ENCODE measurements at places on chromosomes 6 and 20. TPM values are rescaled to one million over a fixed set of nuclear protein-coding genes. Genes with fewer than 3 reads are reported as not detected.

- H3K36me3 ChIP-seq = no peaks in the 10 kb centered on the region
- H3K4me3 ChIP-seq = peak overlapping the region; percentile 97
- peak; percentile 40 for DNase-seq
- H3K4me1 ChIP-seq = peaks cover 50% of the 10 kb centered on the region
- no peaks in the 10 kb centered on the region for H3K27me3 ChIP-seq
These were observed 563 bp downstream of the MGME1 start for GRCh38 chr20:17969278-17969883.

DNA sequence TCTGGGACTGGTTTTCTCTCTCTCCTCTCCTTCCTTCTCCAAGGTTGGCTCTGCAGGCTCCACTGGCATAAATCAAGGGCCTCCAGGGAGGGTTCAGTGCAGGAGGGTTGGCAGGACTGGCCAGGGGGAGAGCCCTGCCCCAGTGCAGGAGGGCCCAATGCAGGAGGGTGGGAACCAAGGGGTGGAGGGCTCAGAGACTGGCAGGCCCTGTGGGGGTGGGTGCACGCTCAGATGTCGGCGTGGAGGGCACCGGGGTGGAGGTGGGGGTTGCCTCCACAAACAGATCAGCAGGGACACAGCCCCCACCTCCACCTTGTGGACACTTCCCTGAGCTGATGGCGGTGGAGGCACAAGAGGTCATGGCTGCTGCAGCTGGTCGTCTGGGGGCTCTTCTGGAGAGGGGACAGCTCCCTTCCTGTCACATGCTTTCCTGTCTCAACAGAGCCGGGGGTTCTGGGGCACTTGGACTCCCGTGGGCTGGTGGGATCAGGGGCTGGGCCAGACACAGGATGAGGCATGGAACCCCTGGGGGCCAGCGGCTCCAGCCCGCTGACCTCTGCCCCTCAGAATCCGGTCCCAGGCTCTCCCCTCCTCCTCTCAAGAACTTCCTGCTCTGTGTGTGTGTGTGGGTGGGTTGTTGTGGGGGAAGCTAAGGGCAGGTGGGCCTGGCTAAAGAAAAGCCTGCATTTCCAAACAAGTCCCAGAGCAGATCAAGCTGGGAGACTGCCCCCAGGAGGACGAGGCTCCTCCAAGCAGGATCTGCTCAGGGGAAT is 2.7 kb upstream of the ABHD16B start:
- H3K4me3 ChIP-seq = no peak overlapping the region
- peaks cover 18% of the 10 kb centered on the region for H3K4me1 ChIP-seq
- H3K27me3 ChIP-seq = peaks cover 38% of the 10 kb centered on the region

DNA sequence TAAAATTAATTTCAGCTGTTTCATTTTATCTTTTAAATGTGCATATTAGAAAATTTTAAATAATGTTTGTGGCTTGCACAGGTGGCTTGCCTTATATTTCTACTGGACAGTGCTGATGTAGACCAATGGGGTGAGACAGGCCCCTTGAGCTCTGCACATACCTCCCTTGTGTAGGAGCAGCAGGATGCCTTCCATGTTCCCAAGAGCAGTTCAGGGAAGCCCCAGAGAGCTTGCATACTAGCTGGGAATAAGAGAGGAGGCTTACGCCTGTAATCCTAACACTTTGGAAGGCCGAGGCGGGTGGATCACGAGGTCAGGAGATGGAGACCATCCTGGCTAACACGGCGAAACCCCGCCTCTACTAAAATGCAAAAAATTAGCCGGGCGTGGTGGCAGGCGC is 61.4 kb downstream of the RFPL4B start:
- H3K36me3 ChIP-seq = no peaks in the 10 kb centered on the region
- H3K27ac ChIP-seq = no peak overlapping the region
- H3K27me3 ChIP-seq = no peaks in the 10 kb centered on the region
- DNase-seq = no peak
- H3K4me3 ChIP-seq = no peak overlapping the region

DNA sequence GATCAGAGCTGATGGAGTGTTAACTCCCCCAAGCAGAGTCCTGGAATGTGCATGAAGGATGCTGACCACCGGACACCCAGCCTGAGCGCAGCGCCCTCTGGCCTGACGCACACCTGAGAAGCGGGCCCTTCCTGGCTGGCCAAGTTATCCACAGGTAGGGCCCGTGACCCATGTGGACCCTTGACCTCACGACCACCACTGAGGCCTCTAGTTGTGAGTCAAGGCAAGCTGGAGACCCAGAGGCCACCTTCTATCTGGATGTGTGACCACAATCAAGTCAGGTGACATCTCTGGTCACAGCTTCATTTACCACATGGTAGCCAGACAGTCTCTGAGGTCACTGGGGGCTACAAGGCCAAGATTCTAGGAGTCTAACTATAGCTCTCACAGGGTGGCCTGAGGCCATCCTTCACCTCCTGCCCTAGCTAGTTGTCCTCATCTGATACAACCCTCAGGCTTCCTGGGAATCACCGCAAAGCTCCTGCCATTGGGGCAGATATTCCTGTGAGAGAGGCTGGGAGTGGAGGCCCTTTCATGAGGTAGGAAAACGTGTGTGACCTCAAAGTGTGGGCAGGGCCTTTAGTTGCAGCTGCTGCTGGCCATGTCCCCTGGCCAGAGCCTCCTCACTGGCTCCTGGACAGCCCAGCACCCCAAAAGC is 53.1 kb downstream of the DSTN start:
- no peak overlapping the region for H3K27ac ChIP-seq
- H3K36me3 ChIP-seq = peaks cover 84% of the 10 kb centered on the region
- no peak overlapping the region for H3K4me3 ChIP-seq
- H3K4me1 ChIP-seq = no peaks in the 10 kb centered on the region
- H3K27me3 ChIP-seq = no peaks in the 10 kb centered on the region
- DNase-seq = no peak

DNA sequence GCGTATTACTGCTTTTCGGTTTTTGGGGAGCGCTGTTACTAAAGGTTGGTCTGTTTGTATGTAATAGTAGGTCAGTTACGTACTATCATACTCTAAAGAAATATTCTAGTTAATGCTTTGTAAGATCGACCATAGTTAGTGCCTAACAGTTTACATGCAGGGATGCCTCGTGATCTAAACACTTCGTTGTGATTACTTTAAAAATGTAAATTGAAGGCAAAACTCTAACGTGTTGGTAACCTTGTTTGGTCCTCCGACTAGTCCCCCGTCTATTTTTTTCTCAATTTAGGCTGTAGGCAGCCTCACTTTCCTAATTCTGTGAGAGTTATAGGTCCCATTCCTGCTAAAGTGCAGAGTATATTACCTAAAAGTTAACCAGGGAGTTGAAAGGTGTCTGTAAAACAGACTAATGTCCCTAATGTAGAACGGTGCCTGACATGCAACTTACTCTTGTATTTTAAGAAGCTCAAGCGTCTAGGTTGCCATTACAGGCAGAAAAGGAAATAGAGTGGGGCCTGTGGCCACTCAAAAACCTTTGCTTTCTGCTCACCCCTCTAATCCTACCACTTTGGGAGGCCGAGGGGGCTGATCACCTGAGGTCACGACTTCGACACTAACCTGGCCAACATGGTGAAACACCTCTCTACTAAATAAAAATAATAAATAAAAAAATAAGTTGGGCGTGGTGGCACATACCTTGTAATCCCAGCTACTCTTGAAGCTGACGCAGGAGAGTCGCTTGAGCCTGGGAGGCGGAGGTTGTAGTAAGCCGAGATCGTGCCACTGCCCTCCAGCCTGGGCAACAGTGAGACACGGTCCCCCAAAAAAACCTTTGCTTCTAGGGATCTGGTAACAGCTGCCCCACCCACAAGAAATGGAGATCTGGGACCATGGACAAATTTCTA is 37.8 kb downstream of the HFE start:
- H3K27me3 ChIP-seq = no peaks in the 10 kb centered on the region
- H3K27ac ChIP-seq = peak overlapping the region; percentile 97
- H3K4me1 ChIP-seq = peaks cover 37% of the 10 kb centered on the region
- peaks cover 5% of the 10 kb centered on the region for H3K36me3 ChIP-seq
- no peak for DNase-seq
- H3K4me3 ChIP-seq = peak overlapping the region; percentile 87

DNA sequence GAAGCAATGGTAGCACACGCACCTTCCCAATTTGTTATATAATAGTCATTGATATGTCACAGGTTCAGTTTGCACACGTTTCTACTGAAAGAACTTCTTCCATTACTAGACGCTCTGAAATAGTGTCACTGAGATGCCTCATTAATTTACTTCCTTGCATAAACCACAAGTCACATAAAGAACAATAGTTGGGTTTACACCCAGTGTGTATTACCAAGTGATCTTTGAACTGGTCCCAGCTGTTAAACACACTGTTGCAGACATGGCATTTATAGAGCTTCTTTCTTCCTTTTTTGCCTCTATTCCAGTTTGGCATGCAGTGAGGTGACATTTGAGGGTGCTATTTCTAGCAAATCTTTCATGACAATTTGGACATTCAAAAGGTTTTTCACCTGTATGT is 245.3 kb downstream of the EPM2A start:
- H3K4me3 ChIP-seq = no peak overlapping the region
- H3K27ac ChIP-seq = no peak overlapping the region
- DNase-seq = no peak
- H3K27me3 ChIP-seq = no peaks in the 10 kb centered on the region
- H3K36me3 ChIP-seq = no peaks in the 10 kb centered on the region
- no peaks in the 10 kb centered on the region for H3K4me1 ChIP-seq

DNA sequence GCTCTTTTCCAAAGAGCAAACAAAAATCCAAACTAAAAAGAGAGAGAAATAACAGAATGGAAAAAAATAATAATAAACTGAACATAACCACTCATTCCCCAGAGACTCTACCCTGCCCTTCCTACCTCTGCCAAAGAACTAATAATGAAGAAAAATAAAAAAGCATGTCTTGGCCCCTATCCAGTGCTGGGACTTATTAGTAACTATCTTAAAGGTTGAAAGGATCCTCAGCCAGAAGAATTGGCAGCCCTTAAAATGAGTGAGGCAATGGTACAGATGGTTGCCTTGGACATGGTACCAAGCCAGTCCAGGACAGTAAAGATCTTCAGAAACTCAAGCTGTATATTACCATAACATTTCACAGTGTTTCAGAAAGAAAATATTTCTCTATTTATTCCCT is 279.3 kb downstream of the HACE1 start:
- H3K27me3 ChIP-seq = no peaks in the 10 kb centered on the region
- H3K27ac ChIP-seq = no peak overlapping the region
- DNase-seq = no peak
- no peaks in the 10 kb centered on the region for H3K4me1 ChIP-seq
- no peak overlapping the region for H3K4me3 ChIP-seq
- H3K36me3 ChIP-seq = no peaks in the 10 kb centered on the region

- no peaks in the 10 kb centered on the region for H3K27me3 ChIP-seq
- no peak overlapping the region for H3K27ac ChIP-seq
- H3K4me1 ChIP-seq = peaks cover 24% of the 10 kb centered on the region
- no peak overlapping the region for H3K4me3 ChIP-seq
- DNase-seq = no peak
- H3K36me3 ChIP-seq = peaks cover 53% of the 10 kb centered on the region
These were observed 42.3 kb downstream of the MOCS1 start for GRCh38 chr6:39891976-39892375.

DNA sequence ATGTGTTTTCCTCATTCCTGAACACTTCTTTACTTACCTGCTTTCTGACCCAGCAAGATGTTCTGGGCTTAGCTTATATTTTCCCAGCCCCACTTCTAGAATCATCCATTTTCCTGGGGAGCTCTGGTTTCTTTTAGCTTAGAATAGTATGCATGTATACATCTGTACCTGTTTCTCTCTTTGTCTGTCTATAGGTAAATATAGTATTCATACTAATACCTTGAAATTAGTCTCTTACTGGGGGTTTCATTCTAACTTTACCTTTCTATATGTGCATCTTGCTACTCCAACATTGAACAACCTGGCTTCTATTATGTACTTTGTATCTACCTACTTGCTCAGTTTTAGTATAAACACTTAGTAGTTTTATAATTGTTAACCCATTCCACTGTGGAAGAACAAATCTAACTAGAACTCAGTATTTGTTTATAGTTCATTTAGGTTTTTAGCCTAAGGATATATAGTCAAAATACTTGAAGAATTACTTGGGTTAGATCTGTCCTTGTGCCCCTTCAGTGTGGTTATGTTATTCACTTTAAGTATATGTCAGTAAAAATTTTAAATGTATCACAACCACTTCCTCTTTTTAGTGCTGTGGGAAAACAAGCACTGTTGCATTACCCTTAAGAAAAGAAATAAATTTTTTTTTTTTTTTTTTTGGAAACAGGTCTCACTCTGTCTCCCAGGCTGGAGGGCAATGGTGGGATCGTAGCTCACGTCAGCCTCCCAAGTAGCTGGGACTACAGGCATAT is 54.0 kb downstream of the ASXL1 start:
- no peaks in the 10 kb centered on the region for H3K36me3 ChIP-seq
- H3K4me3 ChIP-seq = no peak overlapping the region
- peaks cover 13% of the 10 kb centered on the region for H3K4me1 ChIP-seq
- no peak for DNase-seq

GRCh38 chr6:132763269-132763668 is 5.6 kb upstream of the VNN2 start:
- DNase-seq = no peak
- H3K27ac ChIP-seq = no peak overlapping the region
- H3K4me3 ChIP-seq = no peak overlapping the region
- no peaks in the 10 kb centered on the region for H3K36me3 ChIP-seq
- H3K4me1 ChIP-seq = no peaks in the 10 kb centered on the region

GRCh38 chr20:49549801-49550551 is 18.0 kb downstream of the PTGIS start:
- DNase-seq = no peak
- H3K4me1 ChIP-seq = no peaks in the 10 kb centered on the region
- H3K36me3 ChIP-seq = no peaks in the 10 kb centered on the region
- no peaks in the 10 kb centered on the region for H3K27me3 ChIP-seq

DNA sequence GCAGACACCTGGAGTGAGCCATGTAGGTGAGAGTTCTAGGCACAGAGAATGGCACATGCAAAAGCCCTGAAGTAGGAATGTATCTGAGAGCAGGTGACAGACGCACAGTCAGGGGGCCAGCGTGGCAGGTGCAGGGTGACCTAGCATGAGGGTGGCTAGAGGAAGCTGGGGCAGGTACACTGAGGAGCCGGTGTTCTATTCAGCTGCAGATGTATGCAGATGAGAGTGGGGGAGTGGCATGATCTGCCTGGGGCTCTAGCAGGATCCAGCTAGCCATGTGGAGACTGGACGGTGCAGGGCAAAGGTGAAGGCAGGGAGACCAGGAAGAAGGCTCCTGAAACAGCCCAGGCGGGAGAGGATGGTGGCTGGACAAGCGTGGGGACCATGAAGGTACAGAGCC is 10.7 kb downstream of the PEDS1 start:
- no peaks in the 10 kb centered on the region for H3K36me3 ChIP-seq
- H3K27me3 ChIP-seq = no peaks in the 10 kb centered on the region
- no peak overlapping the region for H3K4me3 ChIP-seq
- H3K27ac ChIP-seq = peak overlapping the region; percentile 16

GRCh38 chr6:108134213-108134970 is 31.4 kb upstream of the NR2E1 start:
- H3K4me1 ChIP-seq = peaks cover 17% of the 10 kb centered on the region
- no peak for DNase-seq
- H3K36me3 ChIP-seq = no peaks in the 10 kb centered on the region
- H3K4me3 ChIP-seq = peak overlapping the region; percentile 68
- no peaks in the 10 kb centered on the region for H3K27me3 ChIP-seq

- no peaks in the 10 kb centered on the region for H3K27me3 ChIP-seq
- no peak overlapping the region for H3K27ac ChIP-seq
- no peak for DNase-seq
- no peaks in the 10 kb centered on the region for H3K36me3 ChIP-seq
- H3K4me1 ChIP-seq = no peaks in the 10 kb centered on the region
- no peak overlapping the region for H3K4me3 ChIP-seq
These were observed 543.9 kb downstream of the RNF144B start for GRCh38 chr6:18931086-18931485.

The HCRTR2 gene
- total RNA-seq = not detected

The ACTL10 gene
- total RNA-seq = 0.27 TPM

The GLP1R gene
- total RNA-seq = not detected

The LRRC1 gene
- 1.1 TPM for total RNA-seq

The BCKDHB gene
- total RNA-seq = 7.3 TPM

The APOM gene
- total RNA-seq = 1.9 TPM

The PTPN1 gene
- total RNA-seq = 112 TPM

The MEI4 gene
- total RNA-seq = not detected

The MUC21 gene
- total RNA-seq = not detected

The SIRPA gene
- 42.9 TPM for total RNA-seq
